Omental fat pad (tissue), 4 donors: ENCODE measurements at places on chromosomes 7 and 10.

DNA sequence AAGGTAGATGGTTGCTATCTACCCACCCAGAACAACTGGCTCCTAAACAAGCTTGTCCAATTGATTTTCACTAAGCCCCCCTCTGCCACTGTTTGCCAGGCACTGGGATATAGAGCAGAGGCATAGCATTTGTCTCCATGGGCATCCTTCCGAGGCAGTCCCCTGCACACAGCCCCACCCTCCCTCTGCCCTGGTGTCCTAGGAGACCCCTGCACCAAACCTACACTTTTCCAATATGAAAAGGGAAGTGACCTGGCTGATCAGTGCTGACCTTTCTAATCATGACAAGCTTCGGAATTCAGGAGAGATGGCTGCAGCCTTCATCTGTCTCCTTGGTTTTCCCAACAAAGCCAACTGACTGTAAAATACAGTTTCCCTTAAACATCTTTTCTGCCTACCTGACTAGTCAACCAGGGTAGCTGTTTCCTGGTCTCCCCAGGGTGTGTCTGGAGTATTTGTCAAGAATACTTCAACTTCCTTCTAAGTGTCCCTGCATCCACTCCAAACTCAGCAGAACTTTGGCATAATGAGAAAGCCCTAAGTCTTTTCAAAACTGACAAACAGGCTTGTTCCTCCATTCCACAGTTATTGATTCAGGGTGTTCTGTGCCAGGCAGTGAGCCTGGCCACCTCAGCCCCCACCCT is 7.6 kb upstream of the SLC18A3 start:
- peak; percentile 3 for DNase-seq

DNA sequence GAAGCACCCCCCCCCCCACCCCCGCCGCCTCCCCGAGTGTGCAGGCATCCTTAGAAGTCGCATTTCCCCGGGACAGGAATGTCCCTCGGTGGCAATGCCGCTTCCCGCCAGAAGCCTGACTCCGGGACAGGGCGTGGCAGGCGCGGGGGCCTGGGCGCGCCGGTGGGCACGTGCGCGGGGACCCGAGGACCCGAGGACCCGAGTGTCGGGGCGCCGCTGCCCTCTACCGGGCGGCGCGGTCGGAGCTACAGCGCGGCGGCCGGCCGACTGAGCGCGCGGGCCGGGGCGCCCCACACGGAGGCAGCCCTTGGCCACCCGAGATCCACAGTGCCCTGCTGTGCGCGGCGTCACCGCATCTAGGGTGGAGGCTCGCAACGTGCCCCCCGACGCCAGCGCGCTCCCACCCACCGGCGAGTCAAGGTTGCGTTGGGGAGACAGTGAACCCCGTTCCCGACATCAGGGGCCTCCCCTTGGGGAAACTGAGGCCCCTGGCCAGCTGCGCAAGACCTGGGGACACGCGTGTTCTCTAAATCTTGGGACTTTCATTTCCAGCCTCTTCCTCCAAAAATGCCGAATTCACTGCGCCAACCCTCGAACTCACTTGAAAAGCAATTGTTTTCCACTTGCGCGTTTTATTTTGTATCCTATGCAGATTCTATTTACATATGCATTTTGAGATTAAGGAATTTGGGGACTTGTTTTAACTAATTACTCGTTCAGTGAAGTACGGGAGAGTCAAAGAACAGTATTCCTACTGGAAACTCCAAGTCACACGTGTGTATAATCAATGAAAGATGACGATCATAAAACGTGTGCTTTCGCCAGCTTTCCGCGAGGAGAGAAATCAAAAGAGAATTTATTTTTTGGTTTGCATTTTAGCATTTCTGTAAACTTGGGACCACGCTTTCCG is 3.1 kb upstream of the CUX1 start:
- DNase-seq = no peak

DNA sequence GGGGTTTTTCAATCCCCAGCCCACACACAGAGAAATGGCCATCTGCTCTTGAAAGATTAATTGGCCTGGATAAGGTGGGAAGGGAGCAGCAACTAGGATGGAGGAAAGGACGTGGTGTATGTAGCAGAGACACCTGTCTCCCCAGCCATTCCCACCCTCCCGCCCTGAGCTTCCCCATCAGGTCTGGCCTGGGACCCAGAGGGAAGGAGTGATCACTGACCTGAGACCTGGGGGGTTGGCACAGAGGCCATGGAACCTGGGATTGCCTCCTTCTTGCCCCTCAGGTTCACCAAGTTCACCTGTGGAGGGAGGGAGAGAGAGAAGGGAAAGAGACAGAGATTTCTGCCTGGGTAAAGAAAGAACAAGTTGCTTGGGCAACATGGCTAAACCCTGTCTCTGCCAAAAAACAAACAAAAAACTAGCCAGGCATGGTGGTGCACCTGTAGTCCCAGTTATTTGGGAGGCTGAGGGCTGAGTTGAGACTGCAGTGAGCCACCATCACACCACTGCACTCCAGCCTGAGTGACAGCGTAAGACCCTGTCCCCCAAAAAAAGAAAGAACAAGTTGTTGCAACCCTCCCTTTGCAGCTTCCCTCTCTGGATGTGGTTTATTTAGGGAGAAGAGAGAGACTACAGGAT is 11.3 kb upstream of the TRPV6 start:
- no peak for DNase-seq

DNA sequence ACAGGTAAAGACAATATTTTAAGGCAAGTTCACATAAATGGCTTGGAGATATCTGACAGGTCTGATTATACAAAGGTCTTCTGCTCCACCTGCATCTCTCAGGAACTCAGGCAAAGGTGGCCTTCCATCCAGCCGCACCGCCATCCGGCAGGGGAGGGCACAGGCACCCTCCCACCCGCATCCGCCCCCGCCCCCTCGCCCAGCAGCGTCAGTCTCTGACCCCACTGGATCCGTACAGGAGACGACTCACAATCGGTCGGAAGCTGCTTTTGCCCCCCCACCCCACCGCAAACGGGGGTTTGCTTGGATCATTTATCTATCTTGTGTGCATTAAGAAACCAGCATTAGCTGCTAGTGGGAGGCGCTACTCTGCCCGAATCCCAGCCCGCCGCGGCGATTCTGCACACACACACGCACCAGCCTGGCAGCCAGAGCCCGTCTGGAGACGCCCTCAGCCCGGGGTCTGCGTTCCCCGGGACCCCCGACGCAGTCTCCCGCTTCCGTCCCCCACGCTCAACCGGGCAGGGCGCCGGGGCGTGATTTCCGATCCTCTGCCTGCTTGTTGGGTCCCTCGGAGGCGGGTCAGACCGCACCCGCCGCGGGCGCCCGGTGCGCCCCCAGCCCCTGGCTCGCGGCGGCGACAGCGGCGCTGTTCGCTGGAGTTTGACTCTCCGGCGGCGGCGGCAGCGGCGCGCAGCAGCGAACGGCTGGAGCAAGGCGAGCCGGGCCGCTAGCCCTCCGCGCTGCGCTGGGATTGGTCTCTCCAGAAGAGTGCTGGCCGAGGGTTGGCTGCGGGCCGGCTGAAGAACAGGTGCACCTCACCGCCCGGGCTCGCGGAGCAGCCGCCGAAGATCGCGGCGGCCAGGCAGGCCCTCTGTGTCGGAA is 820 bp upstream of the NRG3 start:
- no peak for DNase-seq

DNA sequence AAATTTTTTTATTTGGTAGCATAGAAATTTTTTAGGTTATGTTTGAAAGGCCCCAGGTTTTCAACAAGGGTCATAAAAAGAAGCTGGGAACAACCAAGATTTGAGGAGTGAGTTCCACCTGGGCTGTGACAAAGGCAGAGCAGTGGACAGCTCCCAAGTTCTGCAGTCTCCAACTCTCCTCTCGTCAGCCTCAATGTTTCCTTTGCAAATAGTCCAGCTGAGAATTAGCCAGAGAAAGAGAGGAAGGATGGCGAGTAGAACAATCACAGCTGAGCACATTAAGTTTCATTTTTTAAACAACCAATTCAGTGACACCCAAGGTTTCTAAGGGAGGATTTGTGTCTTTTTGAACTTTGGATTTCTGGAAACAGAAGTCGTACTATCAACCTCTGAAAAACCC is 143.2 kb downstream of the NRCAM start:
- no peak for DNase-seq

DNA sequence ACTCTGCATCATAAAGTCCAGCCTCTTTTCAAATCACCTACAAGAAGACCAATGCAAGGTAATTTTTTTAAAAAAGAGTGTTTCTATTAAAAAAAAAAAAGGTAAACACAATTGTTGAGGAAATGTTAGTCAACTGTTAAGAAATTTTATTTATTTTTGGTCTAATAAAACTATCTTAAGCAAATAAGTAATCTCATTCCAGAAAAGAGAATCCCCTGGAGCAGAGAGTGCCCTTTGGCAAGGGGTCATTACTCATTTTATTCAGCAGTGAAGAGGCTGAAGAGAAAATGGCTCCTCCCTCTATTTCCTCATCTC is 63.4 kb upstream of the GSDME start:
- no peak for DNase-seq

GRCh38 chr10:69461243-69462025 is 10.2 kb downstream of the TSPAN15 start:
- no peak for DNase-seq

DNA sequence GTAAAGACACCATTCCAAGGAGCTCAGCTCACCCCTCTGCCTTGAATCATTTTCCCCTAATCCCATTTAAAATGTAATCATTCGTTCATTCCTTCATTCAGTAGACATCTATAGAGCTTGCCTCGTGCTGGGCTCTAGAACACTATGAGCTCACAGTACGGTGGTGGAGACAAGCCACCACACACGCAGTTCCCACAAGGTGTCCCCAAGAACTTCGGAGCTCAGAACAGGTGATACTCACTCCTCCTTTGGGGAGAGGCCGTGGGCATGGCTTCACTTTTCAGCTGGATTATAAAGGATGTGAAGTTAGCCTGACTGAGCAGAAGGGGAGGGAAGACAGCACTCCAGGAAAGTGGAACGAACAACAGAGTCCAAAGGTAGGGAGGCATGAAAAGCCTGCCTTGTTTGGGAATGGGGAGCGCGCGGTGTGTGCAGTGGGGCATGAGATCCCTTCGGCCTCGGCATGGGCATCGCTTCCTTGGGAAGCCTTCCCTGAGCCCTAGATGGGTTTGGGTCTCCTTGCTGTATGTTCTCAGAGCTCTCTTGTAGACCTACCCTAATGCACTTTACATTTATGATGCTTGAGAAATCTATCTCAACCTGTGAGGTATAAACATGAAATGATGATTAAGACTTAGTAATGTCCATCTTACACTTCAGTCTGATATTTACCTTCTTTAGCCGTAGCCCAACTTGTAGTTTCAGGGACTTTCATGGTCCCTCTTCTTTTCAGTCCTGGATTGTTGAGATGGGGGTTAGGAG is 809 bp upstream of the OGA start:
- DNase-seq = no peak

DNA sequence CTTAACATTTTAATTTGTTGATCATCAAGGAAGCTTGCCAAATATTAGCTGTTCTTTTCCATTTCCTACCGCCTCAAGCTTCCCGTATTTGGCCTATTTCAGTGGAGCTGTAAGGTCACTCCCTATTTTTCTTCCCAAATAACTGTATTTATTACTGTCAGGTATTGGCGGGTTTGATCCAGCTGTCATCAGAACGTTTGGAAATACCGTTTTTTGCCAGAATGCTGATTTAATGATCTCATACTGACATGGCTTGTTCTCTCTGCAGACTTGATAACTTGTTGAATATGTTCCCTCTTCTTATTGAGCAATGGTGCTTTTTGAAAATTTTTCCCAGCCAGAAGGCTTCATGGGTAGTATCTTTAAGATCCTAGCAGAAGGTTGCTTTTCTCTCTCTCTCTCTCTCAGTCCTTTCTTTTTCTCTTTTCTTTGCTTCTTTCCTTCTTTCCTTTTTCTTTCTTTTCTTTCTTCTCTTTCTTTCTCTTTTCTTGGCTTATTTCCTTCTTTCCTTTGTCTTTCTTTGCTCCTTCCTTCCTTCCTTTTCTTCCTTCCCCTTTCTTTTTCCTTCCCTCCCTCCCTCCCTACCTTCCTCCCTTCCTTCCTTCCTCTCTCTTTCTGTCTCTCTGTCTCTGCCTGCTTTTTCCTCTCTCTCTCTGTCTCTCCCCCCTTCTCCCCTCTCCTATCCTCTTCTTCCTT is 42.1 kb downstream of the CUX1 start:
- no peak for DNase-seq

DNA sequence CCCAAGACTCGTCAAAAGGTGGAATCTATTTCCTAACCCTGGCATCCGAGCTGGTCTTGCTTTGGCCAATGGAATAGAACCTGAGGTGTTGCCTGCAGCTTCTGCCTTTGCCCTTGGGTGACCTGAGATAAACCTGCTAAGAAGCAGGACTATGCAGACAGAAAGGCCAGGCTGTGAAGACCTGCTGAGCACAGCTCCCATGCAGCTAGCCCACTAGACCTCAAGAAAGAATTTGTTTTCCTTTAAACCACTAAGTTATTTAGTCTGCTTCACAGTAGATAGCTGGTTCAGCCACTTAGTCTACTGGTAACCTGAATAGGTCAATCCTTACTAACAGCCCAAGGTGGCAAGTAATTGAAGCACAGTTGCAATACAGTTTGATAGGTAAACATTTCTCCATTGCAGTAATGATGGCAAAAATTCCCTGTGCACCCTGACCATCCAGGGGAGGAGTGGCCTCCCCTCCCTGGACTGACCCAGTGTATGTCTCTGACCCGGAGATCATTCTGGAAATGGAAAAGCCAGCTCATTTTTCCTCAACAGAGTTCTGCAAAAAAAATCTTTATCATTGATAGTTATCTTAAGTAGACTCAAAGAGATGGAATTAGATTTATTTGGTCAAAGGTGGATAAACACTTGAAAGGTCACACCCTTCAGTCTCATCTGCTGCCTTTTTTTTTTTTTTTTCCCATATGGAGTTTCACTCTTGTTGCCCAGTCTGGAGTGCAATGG is 20.0 kb downstream of the TNS3 start:
- no peak for DNase-seq

GRCh38 chr10:4543938-4544533 is 282.0 kb upstream of the AKR1E2 start:
- DNase-seq = no peak

GRCh38 chr7:131182446-131183058 is 145.1 kb upstream of the MKLN1 start:
- no peak for DNase-seq

GRCh38 chr7:47685151-47685550 is 103.2 kb upstream of the TNS3 start:
- DNase-seq = no peak

DNA sequence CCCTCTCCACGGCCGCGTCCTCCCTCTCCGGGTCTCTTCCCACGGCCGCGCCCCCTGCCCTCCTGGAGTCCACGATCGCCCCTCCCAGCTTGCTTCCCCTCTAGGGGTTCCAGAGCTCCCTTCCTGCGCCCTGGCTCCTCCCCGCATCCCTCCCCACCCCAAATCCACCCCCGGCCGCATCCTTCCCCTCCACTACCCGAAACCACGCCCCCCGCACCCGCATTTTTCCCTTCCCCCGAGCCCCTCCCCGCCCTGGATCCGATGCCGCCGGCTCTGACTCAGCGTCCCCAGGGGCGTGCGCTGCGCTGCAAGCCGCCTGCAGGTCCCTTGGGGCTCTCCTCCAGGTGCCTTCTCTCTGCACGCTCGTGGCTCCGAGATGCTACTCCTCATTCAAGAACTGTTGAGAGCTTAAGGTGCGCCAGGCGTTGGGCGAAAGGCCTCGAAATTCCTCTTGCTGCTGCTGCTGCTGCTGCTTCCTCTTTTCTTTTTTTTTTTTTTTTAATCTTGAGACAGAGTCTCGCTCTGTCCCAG is 372 bp upstream of the TMEM130 start:
- no peak for DNase-seq
